Endodermal cell (in vitro differentiated cells): ENCODE measurements at places on chromosomes 12 and 14. TPM values are rescaled to one million over a fixed set of nuclear protein-coding genes. Genes with fewer than 3 reads are reported as not detected.

DNA sequence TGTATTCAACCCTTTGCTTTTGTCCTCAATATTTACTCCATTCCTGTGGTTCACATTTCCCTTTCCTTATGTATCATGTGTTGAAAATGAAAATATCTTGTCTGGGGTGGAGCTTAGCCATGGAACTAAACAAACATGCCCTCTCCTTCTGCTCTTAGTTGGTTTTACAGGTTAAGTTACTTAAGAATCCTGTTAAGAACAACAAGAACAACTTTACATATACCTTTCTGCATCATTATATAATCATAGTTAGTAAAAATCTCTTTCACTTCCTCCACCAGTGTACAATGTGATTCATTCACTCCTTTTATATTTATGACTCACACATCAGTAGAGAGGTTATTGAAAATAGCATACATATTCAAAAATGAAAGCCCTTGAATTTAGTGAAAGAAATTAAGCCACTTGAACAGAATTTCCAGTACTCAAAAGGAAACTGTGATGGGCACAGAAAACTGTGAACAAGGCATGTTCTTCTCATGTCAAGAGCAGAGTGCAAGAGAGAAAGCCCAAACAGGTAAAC lies 307.7 kb downstream of the CCDC91 start:
- no peak overlapping the region for H3K27ac ChIP-seq
- H3K4me3 ChIP-seq = no peak overlapping the region
- no peaks in the 10 kb centered on the region for H3K4me1 ChIP-seq
- no peaks in the 10 kb centered on the region for H3K27me3 ChIP-seq
- no peak for DNase-seq
- H3K36me3 ChIP-seq = no peaks in the 10 kb centered on the region

GRCh38 chr12:25811656-25812126 lies 146.8 kb upstream of the RASSF8 start:
- no peak overlapping the region for H3K4me3 ChIP-seq
- DNase-seq = no peak
- H3K27ac ChIP-seq = no peak overlapping the region
- no peaks in the 10 kb centered on the region for H3K4me1 ChIP-seq

DNA sequence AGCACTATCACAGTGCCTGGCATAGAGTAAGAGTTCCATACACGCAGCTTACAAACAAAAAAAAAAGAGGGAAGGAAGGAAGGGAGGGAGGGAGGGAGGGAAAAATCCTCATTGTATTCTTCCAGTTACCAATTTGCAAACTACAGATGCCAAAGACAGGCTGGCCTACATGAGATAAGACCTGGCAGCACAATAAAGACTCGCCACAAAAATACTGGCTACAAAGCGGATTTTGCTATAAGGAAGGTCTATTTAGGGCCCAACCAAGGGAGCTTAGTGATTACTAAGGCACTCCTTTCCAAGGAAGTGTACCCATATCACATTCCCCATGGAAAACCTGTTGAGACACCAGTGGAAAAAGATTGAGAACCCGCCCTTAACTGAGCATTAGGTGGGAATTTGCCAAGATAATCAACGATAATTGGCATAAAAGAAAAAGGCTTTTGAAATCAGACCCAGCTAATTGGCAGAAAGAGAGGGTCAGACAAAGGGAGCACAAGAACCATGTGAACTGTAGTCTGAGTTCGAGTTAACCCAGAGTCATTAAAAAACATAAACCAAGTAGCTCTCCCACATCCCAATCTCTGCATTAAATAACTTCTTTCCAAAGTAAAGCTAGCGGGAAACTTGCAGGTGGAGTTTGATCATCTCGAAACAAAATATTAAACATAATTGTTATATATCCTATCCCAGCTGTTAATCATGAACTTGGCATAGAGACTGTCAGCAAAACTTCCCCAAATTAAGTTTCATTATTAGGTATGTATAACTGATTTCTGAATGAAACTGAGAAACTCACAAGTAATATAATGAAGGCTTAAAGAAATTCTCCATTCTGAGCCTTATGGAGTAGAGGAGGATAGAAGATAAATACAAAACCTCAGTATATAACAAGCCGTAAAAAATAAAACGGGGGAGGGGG lies 50.1 kb downstream of the PHLDA1 start:
- H3K36me3 ChIP-seq = no peaks in the 10 kb centered on the region
- DNase-seq = no peak
- no peaks in the 10 kb centered on the region for H3K27me3 ChIP-seq
- H3K4me3 ChIP-seq = no peak overlapping the region
- peaks cover 7% of the 10 kb centered on the region for H3K4me1 ChIP-seq

DNA sequence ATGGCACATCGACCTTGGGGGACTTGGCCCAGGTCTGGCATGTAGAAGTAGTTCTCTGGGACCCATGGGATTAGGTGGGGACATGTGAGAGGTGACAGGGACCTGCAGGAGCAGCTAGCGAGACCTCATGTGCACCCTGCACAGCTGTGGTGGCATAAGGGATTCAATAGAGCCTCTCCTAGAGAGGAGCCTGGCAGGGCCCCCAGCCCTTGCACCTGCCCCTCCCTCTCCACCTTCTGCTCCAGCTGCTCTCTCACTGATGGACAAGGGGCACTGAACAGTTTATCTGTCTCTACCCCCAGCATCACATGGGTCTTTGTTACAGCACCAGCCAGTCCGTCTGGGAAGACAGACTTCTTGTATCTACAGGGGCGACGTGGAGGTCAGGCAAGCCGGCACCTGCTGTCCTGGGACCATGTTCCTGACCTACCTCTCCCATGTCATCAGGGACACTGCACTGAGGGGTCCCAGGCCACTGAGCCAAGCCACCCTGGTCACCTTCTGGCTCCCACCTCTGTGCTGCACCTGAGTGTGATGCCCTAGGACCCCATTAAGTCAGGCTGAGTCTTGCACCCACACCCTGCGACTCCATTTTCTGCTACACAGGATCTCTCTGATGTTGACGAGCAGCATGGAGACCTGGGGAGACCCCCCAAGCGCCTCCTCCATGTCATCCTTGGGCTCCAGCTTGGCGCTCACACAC lies 32.6 kb downstream of the DDX11 start:
- H3K4me1 ChIP-seq = no peaks in the 10 kb centered on the region
- no peaks in the 10 kb centered on the region for H3K27me3 ChIP-seq
- H3K27ac ChIP-seq = no peak overlapping the region
- DNase-seq = peak; percentile 50
- no peaks in the 10 kb centered on the region for H3K36me3 ChIP-seq
- no peak overlapping the region for H3K4me3 ChIP-seq

The TAS2R30 gene
- 1.8 to 3.0 TPM (median 2.1 TPM) in 3 replicates for total RNA-seq

The NFE2 gene
- total RNA-seq = 1.7 to 2.7 TPM (median 2.0 TPM) in 3 replicates

- H3K27ac ChIP-seq = no peak overlapping the region
- H3K4me1 ChIP-seq = peaks cover 11% of the 10 kb centered on the region
- peak overlapping the region; percentile 30 for H3K4me3 ChIP-seq
- DNase-seq = no peak
These were observed 52.5 kb upstream of the EVL start for GRCh38 chr14:100012478-100013327.

GRCh38 chr12:131872154-131873051 lies 22.0 kb upstream of the ULK1 start:
- H3K4me3 ChIP-seq = no peak overlapping the region
- no peaks in the 10 kb centered on the region for H3K36me3 ChIP-seq
- no peaks in the 10 kb centered on the region for H3K27me3 ChIP-seq

The CBLN3 gene
- total RNA-seq = 1.9 and 2.1 TPM in 2 replicates

GRCh38 chr12:41777064-41777790 lies 367.4 kb downstream of the GXYLT1 start:
- no peaks in the 10 kb centered on the region for H3K4me1 ChIP-seq
- no peak overlapping the region for H3K4me3 ChIP-seq
- H3K36me3 ChIP-seq = no peaks in the 10 kb centered on the region
- H3K27ac ChIP-seq = no peak overlapping the region

GRCh38 chr14:94244182-94244581 lies 48.9 kb downstream of the SERPINA10 start:
- H3K27me3 ChIP-seq = no peaks in the 10 kb centered on the region
- no peak overlapping the region for H3K27ac ChIP-seq
- H3K36me3 ChIP-seq = no peaks in the 10 kb centered on the region
- H3K4me3 ChIP-seq = no peak overlapping the region

GRCh38 chr14:68834816-68835215 lies 41.9 kb upstream of the ZFP36L1 start:
- H3K27ac ChIP-seq = no peak overlapping the region
- H3K36me3 ChIP-seq = no peaks in the 10 kb centered on the region
